ENCODE measurements at places on chromosomes 7 and 10.

GRCh38 chr10:4685491-4685890 lies 140.5 kb upstream of the AKR1E2 start:
- no peak for DNase-seq

DNA sequence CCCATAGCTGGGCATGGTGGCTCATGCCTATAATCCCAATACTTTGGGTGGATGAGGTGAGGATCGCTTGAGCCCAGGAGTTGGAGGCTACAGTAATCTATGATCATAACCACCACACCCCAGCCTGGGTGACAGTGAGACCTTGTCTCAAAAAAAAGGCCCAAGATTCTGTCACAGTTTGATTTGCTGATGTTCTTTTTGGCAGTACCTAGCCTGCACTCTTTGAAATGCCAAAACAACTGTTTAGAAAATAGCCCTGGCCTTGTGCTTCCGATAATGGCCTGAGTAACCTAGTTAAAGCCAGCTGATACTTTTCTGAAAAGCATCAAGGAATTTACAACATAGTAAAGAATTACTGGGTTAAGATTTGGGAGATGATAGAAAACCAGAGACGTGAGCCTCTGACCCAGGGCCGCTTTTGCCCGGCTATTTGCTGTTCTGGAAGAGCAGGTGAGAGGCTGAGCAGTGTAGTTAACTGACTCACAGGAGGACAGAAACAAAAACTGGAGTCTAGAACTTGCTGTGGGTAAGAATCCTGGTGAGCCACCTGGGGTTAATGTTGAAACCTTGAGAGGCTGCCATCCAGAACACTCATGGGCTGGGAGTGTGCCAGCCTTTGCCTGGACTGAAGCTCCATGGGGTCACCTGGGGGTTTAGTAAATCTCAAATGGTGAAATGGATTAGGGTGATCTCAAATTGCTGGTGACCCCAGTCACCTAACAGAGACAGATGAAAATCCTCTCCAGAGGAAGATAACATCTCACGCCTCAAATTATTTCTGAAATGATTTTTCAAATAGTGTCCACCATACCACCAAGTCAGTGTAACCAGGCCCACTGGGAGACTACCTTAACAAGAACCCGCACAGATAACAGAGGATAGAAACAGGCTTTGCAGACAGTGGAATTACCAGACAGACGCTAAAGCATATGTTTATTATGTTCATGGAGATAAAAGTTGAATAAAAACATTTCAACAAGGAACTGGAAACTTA lies 51.8 kb downstream of the GALNT11 start:
- no peak for DNase-seq

- no peak for DNase-seq
Observed at GRCh38 chr7:88457320-88457719, 150.6 kb upstream of the STEAP4 start.

DNA sequence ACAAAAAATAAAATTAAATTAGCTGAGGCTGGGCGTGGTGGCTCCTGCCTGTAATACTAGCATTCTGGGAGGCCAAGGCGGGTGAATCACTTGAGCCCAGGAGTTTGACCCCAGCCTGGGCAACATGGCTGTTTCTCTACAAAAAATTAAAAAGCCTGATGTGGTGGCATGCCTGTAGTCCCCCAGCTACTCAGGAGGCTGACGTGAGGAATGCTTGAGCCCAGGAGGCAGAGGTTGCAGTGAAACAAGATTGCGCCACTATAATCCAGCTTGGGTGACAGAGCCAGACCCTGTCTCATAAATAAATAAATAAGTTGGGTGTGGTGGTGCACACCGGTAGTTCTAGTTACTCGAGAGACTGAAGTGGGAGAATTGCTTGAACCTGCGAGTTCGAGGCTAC lies 65.1 kb downstream of the GNA12 start:
- no peak for DNase-seq

GRCh38 chr7:10677211-10677610 lies 296.5 kb upstream of the PHF14 start:
- no peak for DNase-seq

GRCh38 chr10:45253183-45253914 lies 62.1 kb downstream of the OR13A1 start:
- no peak for DNase-seq

DNA sequence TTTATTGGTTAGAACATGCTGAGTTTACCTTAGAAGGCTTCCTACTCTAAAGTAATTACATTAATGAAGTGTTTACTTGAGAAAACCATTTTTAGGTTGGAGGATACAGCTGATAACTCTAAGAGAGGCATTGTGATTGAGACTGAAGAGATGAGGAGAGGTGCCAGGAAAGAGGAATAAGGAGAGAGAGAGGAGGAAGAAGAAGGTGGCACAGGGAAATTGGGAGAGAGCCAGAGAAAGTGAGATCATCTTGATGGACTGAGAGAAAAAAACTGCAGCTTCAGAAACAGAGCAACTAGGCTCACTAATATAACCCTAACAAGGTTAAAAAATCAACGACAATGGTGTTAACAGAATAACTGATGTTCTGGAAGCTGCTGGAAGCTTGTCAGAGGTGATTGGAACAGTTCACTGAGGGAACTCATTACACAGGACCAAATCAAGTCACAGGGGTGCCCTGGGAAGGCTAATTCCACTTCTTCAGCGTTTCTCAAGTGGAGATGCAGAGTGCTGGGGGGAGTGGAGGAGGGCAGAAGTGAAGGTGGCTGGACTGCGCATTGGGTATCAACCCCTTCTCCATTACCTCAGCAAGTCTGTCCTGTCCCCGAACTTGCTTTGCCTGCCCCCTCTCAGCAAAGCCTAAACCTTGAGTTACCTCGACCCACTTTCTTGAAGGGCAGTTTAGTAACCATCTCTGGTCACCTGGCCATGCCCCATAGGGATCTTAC lies 6.9 kb upstream of the SORBS1 start:
- no peak for DNase-seq

DNA sequence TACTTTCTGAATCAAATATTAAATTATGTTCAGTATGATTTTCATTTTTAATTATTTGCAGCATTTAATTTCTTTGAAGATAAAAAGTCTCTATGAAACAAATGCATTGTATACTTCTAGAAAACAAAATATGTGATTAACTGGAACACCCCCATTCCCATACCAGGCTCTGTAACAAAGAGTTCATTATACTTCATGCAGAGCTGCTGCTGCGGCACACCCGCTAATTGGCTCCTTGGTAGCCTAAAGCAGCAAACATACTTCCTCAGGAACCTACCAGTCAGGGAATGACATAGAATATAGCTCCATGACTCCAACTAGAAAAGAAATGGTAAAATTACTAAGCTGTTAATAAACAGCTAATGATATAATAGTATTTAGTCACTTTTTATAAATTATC lies 19.3 kb downstream of the RAB11FIP2 start:
- DNase-seq: no peak

DNA sequence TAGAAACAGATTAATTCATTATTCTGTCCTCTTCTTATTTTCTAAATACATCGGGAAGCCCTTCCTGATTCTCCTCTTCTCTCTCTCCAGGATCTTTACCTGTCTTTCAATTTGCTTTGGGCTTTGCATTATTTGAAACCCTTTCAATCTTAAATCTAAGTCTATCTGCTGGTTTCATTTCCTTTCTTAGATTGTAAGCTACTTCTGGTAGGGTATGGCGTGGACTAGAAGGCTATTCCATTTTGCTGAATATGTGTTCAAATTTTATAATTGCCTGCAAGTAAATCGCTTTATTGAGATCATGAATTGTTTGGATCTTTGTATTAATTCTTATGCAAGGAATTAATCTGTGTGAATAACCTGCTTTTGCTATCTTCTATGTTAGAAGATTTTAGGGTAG lies 11.1 kb downstream of the STAM start:
- DNase-seq: no peak

All from hematopoietic multipotent progenitor cell treated with erythropoietin and hydrocortisone succinate and interleukin-3 and kit ligand, for 15 days (in vitro differentiated cells).